ENCODE measurements at places on chromosomes 5 and 9. TPM values are rescaled to one million over a fixed set of nuclear protein-coding genes. Genes with fewer than 3 reads are reported as not detected.

GPR151 gene
- total RNA-seq: not detected

C6 gene
- total RNA-seq: not detected

PDGFRB gene
- total RNA-seq: 55.9 TPM

SAXO1 gene
- not detected for total RNA-seq

HSD17B3 gene
- total RNA-seq: not detected

C1QTNF3 gene
- not detected for total RNA-seq

NMUR2 gene
- total RNA-seq: not detected

LIFR gene
- total RNA-seq: 66.1 TPM

CDX1 gene
- not detected for total RNA-seq

MYOZ3 gene
- 0.07 TPM for total RNA-seq

IFNA2 gene
- total RNA-seq: not detected

ABCA1 gene
- 66.6 TPM for total RNA-seq

BARHL1 gene
- not detected for total RNA-seq

KLHL3 gene
- 1.3 TPM for total RNA-seq

ZNF483 gene
- total RNA-seq: 0.77 TPM

GNG10 gene
- 140 TPM for total RNA-seq

FRMD3 gene
- total RNA-seq: 0.96 TPM

IFNA14 gene
- total RNA-seq: not detected

SHOC1 gene
- total RNA-seq: not detected

OR1J2 gene
- total RNA-seq: not detected

PTGDS gene
- total RNA-seq: not detected

HAVCR1 gene
- not detected for total RNA-seq

RANBP17 gene
- total RNA-seq: not detected

UCK1 gene
- 15.9 TPM for total RNA-seq

SLC28A3 gene
- 1.0 TPM for total RNA-seq

SPATA6L gene
- not detected for total RNA-seq

SLC6A18 gene
- total RNA-seq: not detected

All from A172 (cell line).